ENCODE measurements at places on chromosomes 16 and 17.
A peak's percentile ranks its signal among the peaks of the same experiment; 100 is the strongest.

DNA sequence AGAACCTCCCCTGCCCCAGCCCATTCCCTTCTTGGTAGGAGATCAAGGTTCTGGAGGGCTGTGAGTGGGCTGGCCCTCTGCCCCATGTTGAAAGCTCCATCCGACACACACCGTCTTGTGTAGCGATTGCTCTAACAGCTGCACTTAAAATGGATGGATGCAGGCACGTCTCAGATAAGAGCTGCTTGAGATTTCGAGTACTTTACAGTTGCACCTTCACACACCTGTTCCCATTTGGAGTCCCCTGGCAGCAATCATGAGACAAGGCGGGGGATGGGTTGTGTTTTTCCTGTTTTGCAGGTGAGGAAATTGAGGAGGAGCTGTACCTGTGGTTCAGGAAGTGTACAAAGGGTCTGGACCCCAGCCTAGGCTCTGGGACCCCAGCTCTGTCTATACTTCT, 25.6 kb upstream of the TAC4 start:
- no peak for DNase-seq

DNA sequence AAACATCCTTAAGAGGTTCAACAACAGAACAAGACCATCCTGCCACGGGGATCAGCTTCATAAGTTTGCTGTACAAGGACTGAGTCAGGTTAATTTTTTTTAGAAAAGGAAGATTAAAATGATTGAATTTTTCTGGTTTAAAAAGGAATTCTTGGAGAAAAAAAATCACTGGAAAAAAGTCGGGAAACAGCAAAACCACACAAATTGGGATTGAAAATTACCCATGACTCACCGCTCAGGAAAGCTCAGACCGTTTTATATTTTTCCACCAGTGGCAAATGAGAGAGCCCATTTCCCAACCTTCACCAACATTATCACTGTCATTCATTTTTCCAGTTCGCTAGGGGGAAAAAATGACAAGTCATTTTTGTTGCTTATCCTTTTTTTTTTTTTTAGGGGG, 46.6 kb downstream of the MRM3 start:
- DNase-seq = peak; percentile 45

GRCh38 chr17:57976594-57976993, 11.5 kb downstream of the VEZF1 start:
- DNase-seq = no peak

DNA sequence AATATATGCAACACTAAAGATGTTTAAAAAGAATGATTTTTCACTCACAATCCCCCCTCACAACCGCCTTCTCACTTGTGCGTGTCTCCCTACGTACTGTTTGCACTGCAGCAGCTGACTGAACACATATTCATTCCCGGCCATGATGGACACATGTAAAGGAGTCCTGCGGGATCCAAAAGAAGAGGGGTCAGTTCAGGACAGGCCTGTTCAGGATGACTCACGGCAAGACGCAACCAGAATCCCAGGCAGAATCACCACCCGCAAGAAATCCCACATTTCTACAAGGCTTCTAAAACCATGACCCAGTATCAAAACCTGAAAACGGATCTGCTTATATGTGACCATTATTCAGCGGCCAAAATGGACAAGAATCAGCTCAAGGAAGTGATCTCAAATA, 52.3 kb downstream of the CYB5D2 start:
- DNase-seq = peak; percentile 70

DNA sequence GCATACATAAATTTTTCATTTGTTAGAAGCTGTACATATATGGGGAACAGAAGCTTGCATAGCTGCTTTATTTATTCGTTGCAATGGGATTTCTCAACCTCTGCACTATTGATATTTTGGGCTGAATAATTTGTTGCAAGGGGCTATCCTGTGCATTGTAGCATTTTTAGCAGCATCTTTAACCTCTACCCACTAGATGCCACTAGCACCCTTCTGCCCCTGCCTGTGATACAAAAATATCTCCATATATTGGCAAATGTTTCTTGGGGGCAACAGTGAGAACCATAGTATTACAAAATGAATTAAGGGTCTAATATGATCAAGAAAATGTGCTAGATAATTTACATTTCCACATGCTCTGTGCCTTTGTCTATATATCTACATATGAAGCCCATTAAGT, 1401.0 kb downstream of the CDH11 start:
- DNase-seq = no peak

- no peak for DNase-seq
These were observed 9.0 kb upstream of the MYO15A start for GRCh38 chr17:18099516-18099915.

- DNase-seq = no peak
These were observed 9.6 kb downstream of the CDC42EP4 start for GRCh38 chr17:73302189-73302588.

DNA sequence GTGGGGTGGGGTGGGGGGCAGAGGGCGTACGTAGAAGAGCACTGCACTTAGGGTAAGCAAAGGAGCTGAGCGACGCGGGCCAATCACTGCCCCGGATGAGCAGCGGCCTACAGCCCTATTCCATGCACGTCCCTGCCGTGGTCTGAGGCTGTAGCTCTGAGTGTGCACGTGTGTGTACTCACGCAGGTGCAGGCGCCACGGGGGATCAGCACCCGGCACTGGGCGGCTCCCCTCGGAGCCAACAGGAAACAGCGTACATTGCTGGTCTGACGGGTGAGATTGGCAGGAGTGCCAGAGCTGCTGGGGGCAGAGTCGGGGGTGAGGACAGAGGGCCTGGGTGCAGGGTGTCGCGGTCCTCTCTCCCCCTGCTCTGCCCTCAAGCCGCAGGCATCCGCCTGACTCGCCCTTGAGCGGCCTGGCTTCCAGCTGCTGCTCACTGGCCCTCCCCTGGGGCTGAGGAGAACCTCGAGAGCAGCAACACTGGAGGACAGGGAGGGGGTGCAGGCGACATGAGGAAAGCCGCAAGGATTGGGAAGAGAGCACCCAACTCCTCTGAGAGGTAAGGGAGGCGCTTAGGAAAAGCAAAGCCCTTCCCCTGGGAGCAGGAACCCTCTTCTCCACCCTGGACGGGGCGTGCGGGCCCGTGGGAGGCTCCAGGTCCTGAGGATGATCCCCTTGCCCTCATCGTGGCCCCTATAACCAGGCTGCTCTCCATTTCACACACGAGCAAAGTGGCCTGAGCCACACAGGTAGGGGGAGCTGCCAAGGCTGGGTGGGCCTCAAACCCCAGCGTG, 57.8 kb downstream of the ENGASE start:
- no peak for DNase-seq

DNA sequence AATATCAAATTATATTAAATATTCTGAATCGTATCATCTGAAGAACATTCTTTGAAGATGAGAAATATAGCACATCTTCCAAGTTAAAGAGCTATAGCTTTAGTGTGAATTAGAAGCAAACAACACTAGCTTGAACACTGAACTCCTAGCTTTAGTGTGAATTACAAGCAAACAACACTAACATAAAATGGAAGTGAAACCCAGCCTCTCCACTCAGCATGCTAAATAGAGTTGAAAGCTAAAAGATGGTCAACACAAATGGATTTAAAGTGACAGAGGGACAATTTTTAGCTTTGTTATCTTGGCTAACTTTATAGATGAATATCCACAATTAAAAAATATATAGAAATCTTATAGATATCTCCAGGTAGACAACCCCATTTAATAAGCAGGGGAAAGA, 4.5 kb upstream of the KIF2B start:
- no peak for DNase-seq

DNA sequence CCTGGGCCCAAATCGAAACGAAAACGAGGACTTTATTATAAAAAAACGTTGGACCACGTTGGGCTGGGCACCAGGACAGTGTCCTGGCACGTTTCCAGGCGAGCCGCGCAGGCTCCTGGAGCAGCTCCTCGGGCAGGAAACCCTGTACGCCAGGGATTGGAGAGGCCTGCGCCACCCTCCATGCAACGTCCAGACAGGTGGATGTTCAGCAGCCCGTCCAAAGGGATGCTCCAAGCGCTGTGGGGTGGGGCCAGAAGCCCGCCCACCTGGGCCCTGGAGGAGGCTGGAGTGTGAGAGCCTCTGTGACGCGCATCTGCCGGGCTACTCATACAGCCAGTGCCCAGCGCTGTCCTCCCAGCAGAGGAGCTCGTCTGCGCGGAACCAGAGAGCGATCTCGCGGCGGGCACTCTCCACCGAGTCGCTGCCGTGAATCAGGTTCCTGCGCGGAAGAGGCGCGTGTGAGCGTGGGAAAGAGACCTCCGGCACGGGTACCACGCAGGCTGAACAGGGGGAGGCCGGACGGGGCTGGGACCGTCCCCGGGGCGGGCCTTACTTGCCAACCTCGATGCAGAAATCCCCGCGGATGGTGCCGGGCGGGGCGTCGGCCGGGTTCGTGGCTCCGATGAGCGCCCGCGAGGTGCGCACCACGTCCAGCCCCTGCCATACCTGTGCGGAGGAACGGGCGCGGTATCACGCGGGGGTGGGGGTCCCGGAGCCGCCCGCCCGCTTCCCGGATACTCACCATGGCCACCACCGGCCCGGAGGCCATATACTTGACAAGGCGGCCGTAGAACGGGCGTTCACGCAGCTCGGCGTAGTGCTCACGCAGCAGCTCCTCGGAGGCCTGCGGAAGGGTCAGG, 785 bp downstream of the NME3 start:
- DNase-seq = no peak

- peak; percentile 59 for DNase-seq
These were observed 129.5 kb downstream of the PRKCA start for GRCh38 chr17:66431910-66432309.

DNA sequence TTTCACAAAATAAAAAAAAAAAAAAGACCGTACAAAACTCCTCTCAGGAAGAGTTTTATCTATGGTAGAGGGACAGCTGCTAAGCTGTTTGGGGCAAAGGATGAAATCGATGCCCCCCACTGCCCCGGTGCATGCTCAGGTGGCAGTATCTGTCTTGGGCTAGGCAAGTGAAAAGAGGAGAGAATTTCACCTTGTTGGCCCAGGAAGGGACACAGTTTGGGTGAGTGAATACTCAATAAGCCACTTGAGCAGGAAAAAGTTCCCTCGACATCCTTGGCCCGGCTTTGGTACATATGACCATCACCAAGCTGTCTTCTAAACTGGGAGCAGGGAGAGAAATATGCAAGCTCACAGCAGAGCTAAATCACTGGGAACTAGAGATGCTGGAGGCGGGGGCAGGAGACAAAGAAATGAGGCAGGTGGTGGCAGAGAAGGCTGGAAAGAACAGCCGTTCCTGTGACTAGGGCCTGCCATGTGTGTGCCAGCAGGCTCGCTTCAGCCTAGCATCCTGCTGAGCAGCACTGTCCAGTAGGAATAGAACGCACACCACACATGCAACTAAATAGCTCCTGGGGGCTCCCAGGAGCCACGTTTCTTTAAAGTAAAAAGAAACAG, 8.2 kb upstream of the EIF1 start:
- no peak for DNase-seq

GRCh38 chr17:2110436-2110835, 55.5 kb downstream of the HIC1 start:
- no peak for DNase-seq

DNA sequence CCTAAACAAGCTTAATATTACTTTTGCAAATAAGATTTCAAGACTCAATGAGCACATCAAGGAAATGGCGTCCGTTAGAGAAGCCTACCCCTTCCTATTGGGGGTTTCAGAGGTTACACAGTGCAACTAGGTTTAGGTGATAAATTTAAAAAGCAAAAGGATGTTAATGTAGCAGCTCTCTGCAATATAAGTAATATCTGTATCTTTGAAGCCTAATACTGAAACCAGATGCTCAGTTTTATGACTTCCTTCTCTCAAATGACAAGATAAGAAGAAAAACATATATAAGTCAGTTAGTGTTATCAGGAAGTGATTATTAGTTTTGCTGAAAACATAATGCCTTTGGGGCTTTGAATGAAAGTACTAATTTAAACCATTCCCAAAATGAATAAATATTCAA, 54.3 kb upstream of the MED13 start:
- no peak for DNase-seq

DNA sequence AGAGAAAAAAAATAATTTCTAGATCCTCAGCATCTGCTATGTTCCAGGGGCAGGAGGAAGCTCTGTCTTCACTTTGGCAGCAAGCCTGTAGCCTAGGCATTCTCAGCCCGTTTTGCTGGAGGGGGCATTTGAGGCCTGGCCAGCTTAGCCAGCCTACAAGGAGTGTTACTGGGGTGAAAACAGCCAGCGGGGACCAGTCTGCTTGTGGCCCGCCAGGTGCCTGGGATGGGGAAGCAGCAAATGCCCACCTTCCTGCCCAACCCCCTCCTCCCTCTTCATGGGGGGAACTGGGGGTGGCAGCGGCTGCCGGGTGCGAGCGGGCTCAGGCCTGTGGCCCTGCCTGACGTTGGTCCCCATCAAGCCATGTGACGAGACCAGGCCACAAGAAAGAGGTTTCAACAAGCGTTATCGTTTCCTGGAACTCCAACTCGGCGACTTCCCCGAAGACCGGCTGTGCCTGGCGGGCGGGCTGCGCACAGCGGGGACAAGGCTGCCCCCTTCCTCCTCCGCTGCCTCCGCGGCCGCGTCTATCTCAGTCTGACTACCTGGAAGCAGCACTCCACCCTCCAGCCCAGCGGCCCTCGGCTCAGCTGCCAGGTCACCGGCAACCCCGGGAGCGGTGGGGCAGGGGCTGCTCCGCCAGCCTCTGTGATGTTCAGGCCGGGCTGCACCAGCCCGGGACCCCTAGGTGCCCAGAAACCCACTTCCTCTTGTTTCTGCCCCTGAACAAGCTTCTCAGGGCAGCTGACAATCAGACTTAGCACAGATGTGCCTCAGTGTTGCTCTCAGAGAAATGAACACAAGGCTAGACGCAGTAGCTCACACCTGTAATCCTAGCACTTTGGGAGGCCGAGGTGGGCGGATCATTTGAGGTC, 22.9 kb downstream of the SOCS1 start:
- no peak for DNase-seq

GRCh38 chr16:65274566-65274965, 152.7 kb upstream of the CDH11 start:
- no peak for DNase-seq

DNA sequence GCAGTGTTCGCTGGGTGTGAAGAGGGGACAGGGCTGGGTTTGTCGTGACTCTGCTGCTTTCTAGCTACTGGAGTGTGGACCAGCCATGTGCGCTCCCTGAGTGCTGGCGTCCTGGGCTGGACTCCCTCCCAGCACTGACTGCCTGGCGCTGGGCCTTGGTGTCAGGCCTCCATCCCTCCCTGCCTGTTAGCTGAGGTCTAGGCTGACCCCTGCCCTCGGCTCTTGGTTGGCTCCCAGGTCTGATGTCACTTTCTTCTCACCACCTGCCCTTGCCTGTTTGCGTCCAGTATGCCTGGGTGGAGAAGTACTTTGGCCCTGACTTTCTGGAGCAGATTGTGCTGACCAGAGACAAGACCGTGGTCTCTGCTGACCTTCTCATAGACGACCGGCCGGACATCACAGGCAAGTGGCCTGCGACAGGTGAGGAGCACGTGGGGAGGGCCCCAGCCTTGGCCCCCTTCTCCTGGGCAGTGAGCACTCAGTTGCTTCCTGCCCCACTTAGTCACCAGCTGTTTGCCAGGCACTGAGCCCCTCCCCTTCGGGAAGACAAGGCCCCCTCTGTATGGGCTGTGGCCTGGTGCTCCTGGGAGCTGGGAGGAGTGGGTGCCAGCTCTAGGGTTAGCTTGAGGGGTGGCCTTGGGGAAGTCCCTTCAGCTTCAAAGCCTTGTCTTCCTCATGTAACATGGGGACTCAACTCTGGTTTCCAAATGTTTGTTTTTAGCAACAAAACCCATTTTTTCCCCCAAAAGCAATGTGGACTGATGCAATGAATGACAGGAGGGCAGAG, 41.5 kb downstream of the NT5M start:
- no peak for DNase-seq

- DNase-seq = no peak
These were observed 595.2 kb upstream of the KIF2B start for GRCh38 chr17:53227514-53227913.
